H1 (cell line): ENCODE measurements at places on chromosomes 5 and 9. TPM values are rescaled to one million over a fixed set of nuclear protein-coding genes. Genes with fewer than 3 reads are reported as not detected.

Gene CCDC69
- total RNA-seq: 10.8 and 11.5 TPM in 2 replicates

Gene ITK
- not detected in 2 replicates for total RNA-seq

Gene SARDH
- 7.3 and 7.4 TPM in 2 replicates for total RNA-seq

Gene HTR1A
- total RNA-seq: 3.8 and 4.7 TPM in 2 replicates

Gene PCDHAC2
- total RNA-seq: 3.7 and 4.9 TPM in 2 replicates

Gene CSF1R
- total RNA-seq: not detected in 2 replicates

Gene KIF27
- 4.6 and 7.0 TPM in 2 replicates for total RNA-seq

Gene CCL28
- total RNA-seq: not detected in 2 replicates

Gene KCNN2
- total RNA-seq: 18.6 and 19.4 TPM in 2 replicates

Gene SLC36A3
- not detected in 2 replicates for total RNA-seq

Gene EQTN
- total RNA-seq: 0.52 TPM in 1 of 2 replicates, not detected in the other

GRCh38 chr5:114473541-114473940, 111.7 kb downstream of the KCNN2 start:
- H3K4me1 ChIP-seq: peaks cover 3% of the 10 kb centered on the region
- peaks cover 23% of the 10 kb centered on the region; the same call in 1 of the 2 replicates for H3K36me3 ChIP-seq
- no peak overlapping the region for H3K4me3 ChIP-seq
- no peaks in the 10 kb centered on the region for H3K27me3 ChIP-seq
- DNase-seq: no peak

DNA sequence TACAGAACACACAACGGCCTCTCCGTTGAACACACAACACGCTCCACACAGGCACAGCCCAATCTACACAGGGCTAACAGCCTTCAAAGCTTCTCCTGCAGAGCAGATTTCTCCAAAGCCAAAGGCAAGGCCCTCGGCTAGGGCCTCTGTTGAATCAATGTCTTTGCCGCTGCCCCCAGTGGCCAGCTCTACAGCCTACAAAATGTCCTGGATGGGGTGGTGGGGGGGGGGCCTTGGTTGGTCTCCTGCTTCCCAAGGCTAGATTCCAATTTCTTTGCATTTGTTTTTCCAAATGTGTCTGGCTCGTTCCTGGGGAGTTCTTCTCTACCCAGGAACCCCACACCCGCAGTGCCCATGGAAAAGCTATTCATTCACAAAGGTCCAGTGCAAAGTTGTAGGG, 167.2 kb downstream of the PAX5 start:
- H3K4me3 ChIP-seq: no peak overlapping the region
- H3K36me3 ChIP-seq: no peaks in the 10 kb centered on the region
- no peak overlapping the region for H3K27ac ChIP-seq
- no peak for DNase-seq

GRCh38 chr9:82208741-82209450, 220.3 kb downstream of the SPATA31D1 start:
- H3K36me3 ChIP-seq: no peaks in the 10 kb centered on the region
- H3K27me3 ChIP-seq: no peaks in the 10 kb centered on the region
- DNase-seq: no peak
- no peak overlapping the region for H3K4me3 ChIP-seq

DNA sequence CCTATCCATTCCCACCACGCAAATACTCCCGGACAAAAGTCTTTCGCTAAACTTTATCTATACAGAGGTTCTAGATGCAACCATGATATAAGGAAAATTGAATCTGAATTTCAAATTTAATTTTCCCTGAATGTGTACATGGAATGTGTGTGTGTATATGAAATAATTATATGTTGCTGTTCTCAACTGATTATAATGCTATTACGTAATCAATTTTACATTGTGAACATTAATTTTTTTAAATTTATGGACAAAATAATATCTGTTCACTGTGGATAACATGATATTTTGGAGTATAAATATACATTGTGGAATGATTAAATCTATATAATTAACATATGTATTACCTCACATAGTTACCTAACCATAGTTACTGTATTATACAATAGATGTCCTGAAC, 1250.6 kb downstream of the EFNA5 start:
- H3K27ac ChIP-seq: no peak overlapping the region
- H3K4me3 ChIP-seq: no peak overlapping the region

DNA sequence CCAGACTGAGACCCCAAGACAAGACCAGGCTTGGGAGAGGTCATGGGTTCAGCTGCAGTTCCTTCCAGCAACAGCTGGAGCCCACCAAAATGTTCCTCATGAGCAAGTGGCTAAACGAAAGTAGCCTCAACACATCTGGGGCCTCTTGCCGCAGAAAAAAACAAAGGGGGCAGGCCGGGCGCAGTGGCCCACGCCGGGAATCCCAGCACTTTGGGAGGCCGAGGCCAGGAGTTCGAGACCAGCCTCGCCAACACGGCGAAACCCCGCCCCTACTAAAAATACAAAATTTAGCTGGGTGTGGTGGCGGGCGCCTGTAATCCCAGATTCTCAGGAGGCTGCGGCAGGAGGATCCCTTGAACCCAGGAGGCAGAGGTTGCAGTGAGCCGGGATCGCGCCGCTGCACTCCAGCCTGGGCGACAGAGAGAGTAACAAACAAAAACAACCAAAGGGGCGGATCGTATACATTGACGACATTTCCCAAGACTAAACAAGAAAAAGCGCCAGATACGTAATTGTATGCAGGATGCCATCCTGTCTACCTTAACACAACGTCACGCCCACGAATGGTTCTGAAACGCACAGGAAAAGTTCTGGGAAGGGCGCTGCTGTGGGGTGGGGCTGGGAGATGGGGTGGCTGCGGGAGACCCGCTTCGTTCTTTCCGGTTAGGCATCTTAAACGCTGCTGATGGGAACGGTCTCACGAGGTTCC, 1.7 kb downstream of the INPP5E start:
- H3K27me3 ChIP-seq: peaks cover 2% of the 10 kb centered on the region; the same call in 1 of the 2 replicates
- H3K36me3 ChIP-seq: peaks cover 5% of the 10 kb centered on the region; the same call in 1 of the 2 replicates
- DNase-seq: no peak
- no peak overlapping the region for H3K27ac ChIP-seq
- 0 out of 2 replicates have a peak, but pooled peaks cover 5% of the 10 kb centered on the region for H3K4me1 ChIP-seq
- H3K4me3 ChIP-seq: peak overlapping the region; percentile 74

GRCh38 chr5:50763846-50764245, 97.4 kb downstream of the PARP8 start:
- no peaks in the 10 kb centered on the region for H3K36me3 ChIP-seq
- no peak overlapping the region for H3K27ac ChIP-seq
- no peaks in the 10 kb centered on the region for H3K4me1 ChIP-seq
- no peaks in the 10 kb centered on the region for H3K27me3 ChIP-seq

- no peak for DNase-seq
- H3K27me3 ChIP-seq: no peaks in the 10 kb centered on the region
- no peak overlapping the region for H3K27ac ChIP-seq
- H3K4me3 ChIP-seq: peak overlapping the region; percentile 94
- no peaks in the 10 kb centered on the region for H3K4me1 ChIP-seq
These were observed 1.4 kb downstream of the TAF7 start for GRCh38 chr5:141319202-141319601.

DNA sequence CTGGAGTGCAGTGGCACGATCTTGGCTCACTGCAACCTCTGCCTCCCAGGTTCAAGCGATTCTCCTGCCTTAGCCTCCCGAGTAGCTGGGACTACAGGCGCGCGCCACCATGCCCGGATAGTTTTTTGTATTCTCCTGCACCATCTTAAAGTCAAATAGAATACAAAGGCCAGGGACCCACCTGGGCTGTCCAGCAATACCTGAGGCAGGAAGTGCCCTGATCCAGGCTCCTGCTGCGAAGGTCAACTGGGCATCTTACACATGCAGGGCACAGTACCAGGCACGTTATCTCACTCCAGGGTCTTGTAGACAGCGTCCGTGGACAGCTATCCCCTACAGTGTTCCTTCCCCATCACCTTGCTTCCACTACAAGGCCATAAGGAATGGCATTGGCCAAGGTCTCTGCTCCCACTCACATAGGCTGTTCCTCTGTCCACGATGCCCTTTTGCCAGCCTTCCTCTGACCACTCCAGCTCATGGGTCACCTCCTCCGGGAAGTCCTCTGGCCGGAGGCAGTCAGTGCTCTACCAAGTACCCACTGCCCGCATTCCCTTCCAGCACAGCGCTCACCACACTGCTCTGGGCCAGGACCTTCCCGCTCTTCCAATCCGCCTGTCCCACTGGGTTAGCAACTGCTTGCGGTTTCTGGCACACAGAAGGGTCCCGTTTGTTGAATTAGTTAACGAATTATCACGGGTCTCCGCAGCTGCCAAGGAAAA, 978 bp downstream of the P4HA2 start:
- peaks cover 5% of the 10 kb centered on the region; the same call in 1 of the 2 replicates for H3K4me1 ChIP-seq
- peaks cover 20% of the 10 kb centered on the region for H3K27me3 ChIP-seq

DNA sequence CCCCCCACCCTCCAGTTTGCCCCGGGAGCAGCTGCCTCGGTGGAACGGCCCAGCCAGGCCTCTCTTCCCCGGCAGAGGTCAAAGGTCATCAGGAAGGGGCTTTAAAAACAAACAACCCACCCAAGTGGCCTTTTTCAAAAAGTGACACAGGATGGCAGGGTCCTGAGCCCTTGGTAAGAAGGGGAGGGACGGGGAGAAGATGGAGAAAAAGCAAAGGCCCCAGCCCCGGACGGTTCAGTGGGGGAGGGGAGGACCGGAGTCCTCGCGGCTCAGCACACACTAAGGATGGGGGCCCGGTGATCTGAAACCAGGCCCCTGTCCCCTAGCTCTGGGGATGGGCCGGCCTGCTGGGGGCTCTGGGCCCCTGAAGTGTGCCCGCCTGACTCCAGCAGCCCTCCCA, 1.1 kb downstream of the PRRX2 start:
- peaks cover 26% of the 10 kb centered on the region for H3K27me3 ChIP-seq
- no peaks in the 10 kb centered on the region for H3K36me3 ChIP-seq
- H3K27ac ChIP-seq: no peak overlapping the region
- peak overlapping the region; percentile 48 for H3K4me3 ChIP-seq
- DNase-seq: no peak

DNA sequence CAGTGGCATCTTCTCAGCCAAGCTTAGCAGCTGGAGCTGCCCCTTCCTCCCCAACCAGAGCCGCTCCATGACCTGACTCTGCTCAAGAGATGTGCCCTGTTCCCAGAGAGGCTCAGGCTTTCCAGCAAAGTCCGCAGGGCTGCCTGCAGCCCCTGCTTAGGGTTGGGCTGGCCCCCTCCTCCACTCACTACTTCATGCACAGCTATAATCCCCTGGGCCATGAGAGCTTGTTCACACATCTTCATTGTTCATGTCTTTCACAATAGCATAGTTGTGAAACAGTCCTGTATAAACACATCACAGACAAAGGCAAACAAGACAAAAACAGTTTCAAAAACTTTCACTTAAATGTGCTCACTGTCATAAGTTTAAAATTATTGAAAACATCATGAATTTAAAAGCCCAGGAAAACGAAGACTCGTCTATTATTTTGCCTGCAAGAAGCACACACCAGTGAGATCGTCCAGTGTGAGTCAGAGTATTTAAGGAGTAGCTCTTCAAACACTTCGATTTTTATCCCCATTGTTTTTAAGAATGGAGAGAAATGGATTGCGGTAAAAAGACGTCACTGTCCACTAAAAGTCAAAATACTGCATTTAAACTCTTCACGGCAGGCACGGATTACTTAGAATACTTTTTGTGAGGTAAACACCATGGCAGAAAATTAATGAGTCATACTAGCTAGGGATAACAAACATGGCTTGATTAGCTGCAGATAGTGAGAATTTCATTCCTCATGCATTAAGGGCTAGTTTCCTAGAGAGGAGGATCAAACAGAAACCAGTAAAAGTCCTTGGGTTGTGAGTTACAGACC, 40.7 kb upstream of the S1PR3 start:
- no peaks in the 10 kb centered on the region for H3K36me3 ChIP-seq
- H3K4me1 ChIP-seq: no peaks in the 10 kb centered on the region
- no peaks in the 10 kb centered on the region for H3K27me3 ChIP-seq

- peaks cover 4% of the 10 kb centered on the region for H3K36me3 ChIP-seq
- no peak overlapping the region for H3K27ac ChIP-seq
- no peaks in the 10 kb centered on the region for H3K27me3 ChIP-seq
These were observed 61.4 kb downstream of the CFAP90 start for GRCh38 chr5:7789567-7789966.

DNA sequence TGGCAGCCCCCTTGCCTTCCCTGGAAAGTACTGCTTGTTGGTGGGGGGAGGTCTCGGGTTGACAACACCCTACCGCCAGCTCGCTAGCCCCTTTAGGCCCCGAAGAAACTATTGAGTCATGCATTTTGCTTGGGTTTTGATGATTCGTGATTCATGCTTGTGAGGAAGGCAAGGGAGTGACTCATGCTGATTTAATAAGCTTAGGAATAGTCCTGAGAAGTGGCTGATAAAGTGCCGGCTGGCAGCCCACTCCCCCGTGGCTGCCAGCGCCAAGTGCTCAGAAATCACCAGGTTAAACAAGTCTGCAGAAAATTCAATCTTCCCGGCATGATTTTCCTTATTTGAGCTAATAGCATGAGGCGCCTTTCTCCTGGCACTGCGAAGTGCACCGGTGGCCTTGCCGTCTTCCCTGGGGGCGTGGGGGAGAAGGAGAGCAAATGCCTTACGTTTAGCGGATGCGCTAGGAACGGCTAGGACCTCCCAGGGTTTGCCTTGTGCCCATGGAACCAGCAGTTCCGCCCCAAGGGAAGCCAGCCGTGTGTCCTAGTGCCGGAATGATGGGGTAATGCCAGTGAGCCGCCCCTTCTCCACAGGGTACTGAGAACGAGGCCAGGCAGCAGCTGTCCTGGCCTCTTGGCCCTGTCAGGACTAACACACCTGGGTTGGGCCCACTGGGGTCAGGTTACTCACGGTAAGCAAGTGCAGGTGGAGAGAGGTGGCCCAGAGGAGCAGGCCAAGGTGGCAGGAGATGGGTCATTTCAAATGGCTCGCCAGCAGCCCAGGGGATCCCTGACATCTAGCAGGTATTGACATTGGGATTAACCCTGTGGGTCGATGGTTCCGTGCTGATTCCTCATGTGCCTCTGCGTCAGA, 151.9 kb downstream of the MACROH2A1 start:
- DNase-seq: peak; percentile 46
- H3K27ac ChIP-seq: no peak overlapping the region
- no peaks in the 10 kb centered on the region for H3K36me3 ChIP-seq
- H3K4me3 ChIP-seq: no peak overlapping the region
- H3K4me1 ChIP-seq: peaks cover 6% of the 10 kb centered on the region
- H3K27me3 ChIP-seq: no peaks in the 10 kb centered on the region

DNA sequence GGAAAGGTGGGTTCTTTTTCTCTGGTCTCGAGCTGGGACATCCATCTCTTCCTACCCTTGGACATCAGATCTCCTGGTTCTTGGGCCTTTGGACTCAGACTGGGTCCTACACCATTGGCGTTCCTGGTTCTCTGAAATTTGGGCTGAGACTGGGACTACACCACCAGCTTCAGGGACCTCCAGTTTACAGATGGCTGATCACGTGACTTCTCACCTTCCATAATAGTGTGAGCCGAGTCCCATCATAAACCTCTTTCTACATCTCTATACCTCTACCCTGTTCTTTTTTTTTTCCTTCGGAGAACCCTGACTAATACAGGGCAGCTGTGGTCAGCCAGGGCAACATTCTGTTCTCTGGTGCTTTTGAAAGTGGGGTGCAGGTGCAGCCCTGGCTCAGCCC, 27.2 kb upstream of the RXRA start:
- DNase-seq: no peak
- H3K27me3 ChIP-seq: no peaks in the 10 kb centered on the region
- no peaks in the 10 kb centered on the region for H3K36me3 ChIP-seq

GRCh38 chr5:88829054-88829453, 53.9 kb downstream of the MEF2C start:
- no peak for DNase-seq
- no peak overlapping the region for H3K4me3 ChIP-seq
- H3K36me3 ChIP-seq: no peaks in the 10 kb centered on the region

- no peak for DNase-seq
- no peak overlapping the region for H3K27ac ChIP-seq
- H3K36me3 ChIP-seq: no peaks in the 10 kb centered on the region
- H3K4me3 ChIP-seq: no peak overlapping the region
- H3K4me1 ChIP-seq: no peaks in the 10 kb centered on the region
These were observed 43.4 kb upstream of the COL5A1 start for GRCh38 chr9:134597957-134598883.

- peak overlapping the region; percentile 81 for H3K4me3 ChIP-seq
- 0 out of 2 replicates have a peak, but pooled peaks cover 2% of the 10 kb centered on the region for H3K4me1 ChIP-seq
- no peak for DNase-seq
These were observed 626 bp downstream of the PSD2 start for GRCh38 chr5:139796061-139796806.
